ENCODE measurements at places on chromosomes 2 and 18. TPM values are rescaled to one million over a fixed set of nuclear protein-coding genes. Genes with fewer than 3 reads are reported as not detected.

DNA sequence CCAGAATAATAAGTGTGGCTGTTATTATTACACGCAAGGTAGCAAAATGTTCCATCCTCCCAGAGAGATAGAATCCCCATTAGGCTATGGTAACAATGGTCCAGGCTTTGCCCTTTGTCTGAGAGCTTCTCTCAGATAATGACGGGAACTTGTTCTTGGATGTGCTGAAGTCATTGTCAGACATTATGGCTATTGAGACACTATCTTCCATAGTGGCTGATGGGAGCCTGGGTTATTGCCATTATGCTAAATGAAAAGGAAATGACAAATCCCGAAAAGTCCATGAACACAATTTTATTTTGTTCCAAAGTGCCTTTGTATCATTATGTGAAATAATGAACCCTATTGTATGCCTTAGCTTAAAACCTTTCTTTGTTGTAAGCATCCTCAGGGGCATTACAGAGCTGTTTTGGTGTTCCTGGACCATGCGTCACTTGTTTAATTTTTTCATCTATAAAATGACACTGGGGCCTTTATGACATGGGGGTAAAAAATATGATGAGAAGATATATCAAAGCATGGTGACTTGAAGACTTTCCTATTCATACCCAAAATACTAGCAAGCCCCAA lies 218.5 kb downstream of the KCNS3 start:
- DNase-seq, result no peak

- no peak for DNase-seq
Observed at GRCh38 chr2:239954166-239955086, 70.7 kb downstream of the NDUFA10 start.

DNA sequence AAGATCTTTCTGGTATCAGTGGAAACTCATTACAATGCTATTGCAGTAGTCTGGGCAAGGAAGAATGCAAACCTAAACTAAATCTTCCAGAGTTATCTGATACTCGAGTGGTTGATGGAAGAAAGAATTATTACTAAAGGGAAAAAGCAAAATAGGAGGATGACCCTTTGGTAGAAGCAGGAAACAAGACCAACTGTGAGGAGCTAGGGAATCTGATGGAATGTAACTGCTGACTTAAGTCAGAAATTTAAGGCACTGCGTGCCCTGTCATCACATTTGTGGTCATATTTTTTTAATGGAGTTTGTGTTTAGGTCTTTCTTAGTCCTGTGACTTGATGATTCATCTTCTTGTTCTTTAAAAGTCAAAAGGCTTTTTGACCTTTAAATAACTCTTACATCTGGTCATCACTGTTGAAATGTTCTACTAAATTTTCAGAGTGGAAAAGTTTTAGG lies 36.5 kb upstream of the ARMC9 start:
- no peak for DNase-seq

DNA sequence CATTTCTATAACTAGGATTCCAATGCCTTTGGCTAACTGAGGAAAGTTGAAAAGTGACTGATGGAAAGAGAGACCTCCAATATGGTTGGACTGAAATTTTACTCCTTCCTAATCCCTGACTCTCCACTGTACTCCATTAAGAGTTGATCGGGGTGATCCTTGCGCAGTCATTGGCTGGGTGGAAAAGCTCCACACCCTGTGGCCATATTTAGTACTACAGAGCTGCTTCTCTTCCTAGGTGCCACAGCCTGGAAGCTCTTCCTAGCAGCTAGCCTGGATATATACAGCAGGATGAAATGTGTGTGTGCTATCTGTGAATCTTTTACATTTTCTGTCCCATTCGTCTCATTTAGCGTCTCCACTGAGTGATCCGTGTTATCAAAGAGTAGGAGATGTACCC lies 71.2 kb downstream of the MEP1B start:
- no peak for DNase-seq

DNA sequence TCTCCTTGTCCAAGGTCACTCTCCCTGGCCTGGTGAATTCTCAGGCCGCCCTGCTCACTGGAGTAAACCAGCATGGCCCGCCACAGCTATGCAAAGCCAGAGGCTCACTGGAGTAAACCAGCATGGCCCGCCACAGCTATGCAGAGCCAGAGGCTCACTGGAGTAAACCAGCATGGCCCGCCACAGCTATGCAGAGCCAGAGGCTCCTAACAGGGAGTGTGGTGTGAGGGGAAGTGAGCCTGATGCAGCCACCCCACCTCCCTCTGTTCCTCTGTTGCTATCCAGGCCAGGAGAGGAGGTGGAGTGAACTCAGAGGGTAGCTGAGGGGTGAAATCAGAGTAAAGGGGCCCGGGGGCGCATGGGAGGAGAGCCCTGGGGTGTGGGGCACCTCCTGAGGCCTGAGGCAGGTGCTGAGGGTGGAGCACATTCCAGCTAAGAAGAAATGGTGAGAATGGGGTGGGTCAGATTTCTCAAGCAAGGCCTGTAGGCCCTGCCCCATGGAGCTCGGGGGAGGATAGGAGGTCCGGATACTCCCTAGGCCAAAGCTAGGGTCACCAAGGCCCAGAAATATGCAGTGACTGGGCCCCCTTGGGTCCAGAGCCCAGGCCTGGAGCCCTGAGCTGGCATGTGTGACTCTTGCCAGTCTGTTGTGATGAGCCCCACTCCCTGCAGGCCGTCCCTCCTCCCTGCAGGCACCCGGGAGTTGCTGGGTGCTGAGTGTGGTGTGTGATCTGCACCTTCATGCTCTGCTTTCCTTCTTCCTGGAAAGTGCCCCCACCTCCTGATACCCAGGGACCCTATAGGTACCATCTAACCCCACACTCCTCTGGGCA lies 1.5 kb downstream of the ATP6V1B1 start:
- no peak for DNase-seq

DNA sequence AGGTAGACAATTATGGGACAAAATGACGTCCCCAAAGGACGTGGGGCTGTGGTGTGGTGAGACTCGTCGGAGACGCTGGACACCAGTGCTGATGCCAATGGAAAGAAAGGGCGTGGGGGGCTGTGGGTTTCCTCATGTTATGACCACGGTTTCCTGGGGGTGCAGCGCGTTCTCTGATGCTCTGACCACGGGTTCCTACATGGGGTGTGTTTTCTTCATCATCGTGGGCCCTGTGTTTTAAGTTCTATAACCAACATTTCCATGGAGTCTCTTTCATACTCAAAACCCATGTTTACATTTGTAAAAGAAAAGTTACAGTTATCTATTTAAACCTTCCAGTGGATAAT lies 141.6 kb downstream of the RTP5 start:
- no peak for DNase-seq

- DNase-seq, result no peak
Observed at GRCh38 chr2:233519787-233520611, 46.6 kb downstream of the USP40 start.

- no peak for DNase-seq
Observed at GRCh38 chr2:201262718-201263117, 2.4 kb downstream of the CASP8 start.

DNA sequence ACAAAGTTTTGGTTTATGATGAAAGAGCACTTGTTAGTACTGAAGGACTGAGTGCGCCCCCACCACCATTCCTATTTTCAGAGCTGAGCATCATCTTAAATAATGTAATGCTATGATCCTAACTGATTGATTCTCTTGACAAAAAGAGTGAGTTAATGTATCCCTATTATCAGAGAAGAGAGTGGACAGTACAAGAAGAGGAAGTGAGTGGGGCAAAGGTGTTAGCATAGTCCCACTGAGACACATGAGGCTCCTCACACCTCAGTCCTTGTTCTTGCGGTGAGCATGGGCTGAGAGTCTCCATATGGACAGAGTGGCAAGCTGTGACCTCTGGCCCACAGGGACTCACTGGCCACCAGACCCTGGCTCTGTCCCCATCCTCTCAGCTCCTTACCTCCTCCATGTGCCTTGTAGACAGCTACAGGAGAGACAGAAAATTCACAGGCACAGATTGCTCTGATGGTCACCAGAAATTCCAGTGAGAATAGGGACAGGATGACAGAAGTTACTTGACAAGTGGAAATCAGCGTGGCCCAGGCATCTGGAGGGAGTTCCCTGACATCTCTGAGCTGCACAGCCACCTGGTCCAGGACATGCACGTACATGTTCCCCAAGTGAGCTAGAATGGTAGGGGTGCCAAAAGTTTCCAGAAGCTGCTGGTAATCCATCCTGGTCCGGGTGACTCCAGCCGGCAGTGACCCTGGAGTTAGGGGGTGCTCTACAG lies 32.6 kb downstream of the NAPG start:
- no peak for DNase-seq

DNA sequence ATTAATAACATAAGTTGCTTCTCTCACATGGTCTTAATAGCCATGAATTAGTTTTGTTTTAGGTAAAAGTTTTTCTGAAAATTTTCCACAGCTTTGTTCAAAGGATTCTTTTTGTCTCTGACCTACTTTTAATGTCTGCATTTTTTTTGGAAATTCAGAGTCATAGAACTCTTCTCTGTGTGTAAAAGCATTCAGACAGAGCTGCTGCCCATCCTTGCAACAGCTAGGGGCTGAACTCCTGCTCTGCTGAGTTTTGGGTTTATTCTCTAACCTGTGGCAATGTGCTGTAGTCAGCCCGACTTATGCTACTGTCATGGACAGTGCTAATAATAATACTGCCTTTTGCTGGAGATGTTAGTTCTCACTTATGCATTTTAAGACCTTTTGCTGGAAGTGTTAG lies 44.1 kb downstream of the RALBP1 start:
- no peak for DNase-seq

DNA sequence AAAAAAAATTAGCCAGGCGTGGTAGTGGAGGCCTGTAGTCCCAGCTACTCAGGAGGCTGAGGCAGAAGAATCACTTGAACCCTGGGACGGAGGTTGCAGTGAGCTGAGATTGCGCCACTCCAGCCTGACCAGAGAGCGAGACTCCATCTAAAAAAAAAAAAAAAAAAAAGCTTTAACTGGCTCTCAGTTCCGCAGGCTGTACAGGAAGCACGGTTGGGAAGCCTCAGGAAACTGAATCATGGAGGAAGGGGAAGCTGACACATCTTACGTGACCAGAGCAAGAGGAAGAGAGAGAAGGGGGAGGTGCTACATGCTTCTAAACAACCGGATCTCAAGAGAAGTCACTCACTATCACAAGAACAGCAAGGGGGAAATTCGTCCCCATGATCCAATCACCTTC lies 505.6 kb upstream of the SLC8A1 start:
- no peak for DNase-seq

DNA sequence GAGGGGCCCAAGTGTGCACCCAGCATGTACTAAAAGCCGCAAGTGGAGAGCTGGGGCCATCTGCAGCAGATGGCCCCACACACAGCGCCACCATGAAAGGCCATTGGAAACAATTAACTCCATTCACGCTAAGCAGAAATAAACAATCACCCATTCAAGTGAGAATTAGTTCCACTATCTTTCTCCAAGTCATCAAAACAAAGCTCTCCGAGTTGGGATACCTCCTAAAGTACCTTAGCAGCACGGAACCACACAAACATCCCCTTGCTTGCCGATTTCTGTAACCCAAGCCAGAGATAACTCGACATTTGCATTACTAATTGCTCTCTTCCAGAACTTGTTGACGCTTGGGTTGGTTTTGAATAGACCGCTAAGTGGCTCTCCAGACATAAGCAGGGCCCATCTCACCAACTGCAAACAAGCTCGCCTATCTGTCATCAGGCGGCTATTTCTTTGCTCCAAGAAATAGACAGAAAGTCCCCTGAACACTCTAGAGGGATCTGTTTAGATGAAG lies 840.6 kb upstream of the SALL3 start:
- DNase-seq, result no peak

- no peak for DNase-seq
Observed at GRCh38 chr2:65714866-65715265, 282.5 kb upstream of the SPRED2 start.

DNA sequence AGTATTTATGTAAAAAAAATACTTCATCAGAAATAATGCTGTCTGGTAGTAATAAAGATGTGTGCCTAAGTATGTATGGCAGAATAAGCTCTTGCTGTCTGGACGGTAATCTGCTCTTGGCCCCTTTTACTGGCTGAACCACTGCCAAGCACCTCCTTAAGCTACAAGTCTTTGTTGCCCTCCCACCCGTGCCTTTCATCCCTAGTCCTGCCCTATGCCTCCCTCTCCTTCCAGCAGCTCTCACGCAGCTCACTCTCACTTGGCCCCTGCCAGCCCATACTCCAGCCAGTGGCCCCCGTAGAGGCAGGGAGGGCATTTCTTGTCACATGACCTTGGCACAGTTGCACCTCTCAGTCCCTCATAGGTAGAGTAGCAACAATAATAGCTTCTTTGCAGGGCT lies 54.5 kb upstream of the NPAS2 start:
- no peak for DNase-seq

- no peak for DNase-seq
Observed at GRCh38 chr2:219562049-219563020, 9.0 kb downstream of the OBSL1 start.

DNA sequence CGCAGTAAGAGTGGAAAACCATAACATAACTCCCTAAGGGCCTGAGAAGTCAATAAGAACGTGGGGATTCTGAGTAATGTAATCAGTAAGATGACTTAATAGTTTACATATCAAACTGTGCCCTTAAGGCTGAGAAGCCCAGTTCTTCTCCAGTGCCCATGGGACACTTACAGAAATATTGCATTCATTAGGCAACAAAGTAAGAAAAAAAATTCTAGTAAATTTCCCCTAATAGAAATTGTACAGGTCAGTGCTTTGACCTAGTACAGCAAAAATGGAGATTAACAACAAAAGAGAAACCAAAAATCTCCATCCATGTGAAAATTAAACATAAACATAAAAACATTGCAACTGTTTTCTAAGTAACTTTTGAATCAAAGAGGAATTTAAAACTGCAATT lies 139.8 kb upstream of the HS6ST1 start:
- no peak for DNase-seq

GRCh38 chr2:31328026-31328425 lies 86.5 kb downstream of the XDH start:
- DNase-seq, result no peak

DNA sequence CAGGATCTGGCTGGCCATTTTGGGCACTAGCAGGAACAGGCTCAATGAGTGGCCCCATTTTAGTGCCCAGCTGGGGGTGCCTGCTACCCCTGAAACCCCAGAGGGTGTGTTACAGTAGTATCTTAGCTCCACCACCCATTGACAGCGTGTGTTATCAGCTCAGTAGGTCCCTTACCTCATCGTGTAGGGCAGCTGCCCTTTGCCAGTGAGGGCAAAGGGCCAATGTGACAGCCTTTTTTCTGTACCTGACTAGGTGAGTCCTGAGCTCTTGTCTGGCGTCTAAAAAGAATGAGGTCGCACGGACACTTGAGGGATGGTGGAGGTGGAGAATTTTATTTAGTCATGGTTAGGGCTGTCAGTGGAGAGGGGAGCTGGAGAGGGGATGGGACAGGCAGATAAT lies 462.2 kb downstream of the PIK3C3 start:
- no peak for DNase-seq

DNA sequence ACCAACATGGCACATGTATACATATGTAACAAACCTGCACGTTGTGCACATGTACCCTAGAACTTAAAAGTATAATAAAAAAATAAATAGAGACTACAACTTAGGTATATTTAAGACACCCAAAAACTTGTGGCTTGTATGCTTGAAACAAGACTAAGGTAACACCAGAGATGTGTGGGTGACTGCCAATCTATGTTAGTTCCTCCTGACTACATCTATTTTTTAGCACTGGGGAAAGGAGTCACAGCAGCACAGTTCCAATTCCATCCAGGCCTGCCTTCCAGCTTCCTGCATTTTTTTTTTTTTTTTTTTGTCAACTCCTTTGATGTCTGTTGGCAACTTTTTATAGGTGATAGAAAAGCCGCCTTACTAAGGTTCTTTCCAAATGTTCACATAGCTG lies 18.2 kb downstream of the C2orf69 start:
- no peak for DNase-seq

Gene ARHGAP15
- polyA plus RNA-seq, result 55.8 TPM

Gene CACNB4
- polyA plus RNA-seq, result 3.0 TPM

Gene FOXD4L1
- 0.09 TPM for polyA plus RNA-seq

Gene HTR2B
- 0.84 TPM for polyA plus RNA-seq

Gene PLCL1
- 7.8 TPM for polyA plus RNA-seq

Gene CCNYL1
- 10.5 TPM for polyA plus RNA-seq
